HT1080 (cell line): ENCODE measurements at places on chromosomes 5 and 9.

DNA sequence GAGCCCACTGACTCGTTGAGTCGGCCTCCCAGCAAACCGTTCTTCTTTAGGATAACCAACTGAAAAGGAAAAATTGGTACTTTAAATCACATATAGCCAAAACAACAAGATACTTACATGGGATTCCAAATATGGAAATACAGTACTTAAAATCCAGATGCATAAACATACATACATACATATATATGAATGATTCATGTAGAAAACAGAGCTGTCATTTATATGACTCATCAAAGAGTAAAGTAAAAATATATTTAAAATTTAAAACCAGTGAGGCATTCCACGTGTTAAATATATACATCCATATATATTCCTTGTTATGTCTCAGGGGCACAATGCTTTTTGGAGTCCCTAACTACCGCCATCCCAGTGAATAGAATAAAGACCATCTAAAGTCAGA, 36.7 kb downstream of the DMGDH start:
- no peak for DNase-seq

DNA sequence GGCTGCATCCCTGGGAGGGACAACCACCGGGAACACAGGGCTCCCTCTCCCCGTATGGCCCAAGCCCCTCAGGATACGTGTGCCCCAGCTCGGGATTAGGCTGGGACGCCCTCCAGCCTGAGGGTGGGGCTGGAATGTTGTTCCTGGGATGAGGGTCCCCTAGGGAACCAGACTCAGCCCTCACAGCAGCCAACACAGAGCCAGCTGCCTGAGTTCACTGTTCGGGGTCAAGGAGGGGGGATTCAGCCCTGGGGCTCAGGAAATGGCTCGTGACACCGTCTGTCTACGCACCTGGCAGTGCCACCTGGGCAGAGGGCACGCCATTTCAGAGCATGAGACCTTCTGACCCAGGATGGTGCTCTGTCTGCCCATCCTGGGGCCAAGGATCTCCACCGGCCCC, 8.9 kb downstream of the RNF44 start:
- no peak for DNase-seq

GRCh38 chr5:155193483-155194107, 180.0 kb downstream of the KIF4B start:
- DNase-seq, result no peak

DNA sequence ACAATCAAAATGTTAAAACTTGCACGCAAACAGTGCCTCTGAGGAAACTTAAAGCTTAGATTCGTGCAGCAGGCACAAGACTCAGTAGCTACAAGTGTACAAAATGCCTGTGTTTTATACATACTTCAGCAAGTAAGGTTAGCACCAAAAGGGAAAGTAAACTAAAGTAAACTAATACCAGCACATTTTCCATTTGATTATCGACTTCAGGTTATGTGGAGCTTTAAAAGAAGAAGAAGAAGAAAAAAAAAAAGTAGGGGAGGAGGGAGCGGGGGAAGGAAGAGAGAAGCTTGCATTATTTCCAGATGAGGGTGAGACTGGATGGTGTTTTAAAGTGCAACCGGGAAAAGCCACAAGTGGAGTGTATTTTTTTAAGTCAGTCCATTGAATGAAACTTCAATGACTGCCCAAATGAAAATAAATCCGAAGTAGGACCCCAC, 596 bp upstream of the ADAMTS6 start:
- peak; percentile 43 for DNase-seq

GRCh38 chr5:139399501-139400121, 4.3 kb downstream of the SPATA24 start:
- DNase-seq, result no peak

DNA sequence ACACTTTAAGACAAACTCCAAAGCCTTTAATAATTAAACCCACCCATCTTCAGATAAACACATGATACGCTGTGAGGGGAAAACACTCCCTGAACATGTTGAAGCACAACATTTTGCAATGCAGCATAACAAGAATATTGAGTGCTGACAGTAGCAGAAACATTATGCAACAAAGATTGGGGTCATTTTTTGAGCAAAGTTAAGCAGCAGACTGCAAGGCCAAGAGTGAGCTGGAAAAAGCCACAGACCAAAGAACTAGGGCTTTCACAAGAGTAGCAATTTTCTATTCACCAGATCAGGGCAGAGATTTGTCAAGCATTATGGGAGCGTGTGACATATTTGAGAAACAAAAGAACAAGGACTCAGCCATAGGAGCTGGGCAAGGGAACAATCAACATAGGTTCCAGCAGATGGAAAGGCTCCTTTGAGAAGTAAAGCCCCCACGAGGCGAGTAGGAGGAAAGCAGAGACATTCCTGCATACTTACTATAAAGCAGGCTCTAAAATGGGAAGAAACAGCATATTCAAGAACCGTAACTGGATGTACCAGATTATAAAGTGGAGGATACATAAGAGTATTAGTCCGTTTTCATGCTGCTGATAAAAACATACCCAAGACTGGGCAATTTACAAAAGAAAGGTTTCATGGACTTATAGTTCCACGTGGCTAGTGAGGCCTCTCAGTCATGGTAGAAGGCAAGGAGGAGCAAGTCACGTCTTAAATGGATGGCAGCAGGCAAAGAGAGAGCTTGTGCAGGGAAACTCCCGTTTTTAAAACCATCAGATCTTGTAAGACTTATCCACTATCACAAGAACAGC, 4.8 kb upstream of the TTC23L start:
- DNase-seq, result no peak

- no peak for DNase-seq
Observed at GRCh38 chr5:34716986-34717385, 60.9 kb downstream of the RAI14 start.

- no peak for DNase-seq
Observed at GRCh38 chr9:4490705-4491625, 697 bp downstream of the SLC1A1 start.

GRCh38 chr5:179238628-179238970, 106.7 kb downstream of the ADAMTS2 start:
- DNase-seq, result no peak

- no peak for DNase-seq
Observed at GRCh38 chr9:100285601-100286000, 67.1 kb downstream of the TEX10 start.

GRCh38 chr5:99102073-99102697, 173.4 kb upstream of the CHD1 start:
- DNase-seq, result no peak

DNA sequence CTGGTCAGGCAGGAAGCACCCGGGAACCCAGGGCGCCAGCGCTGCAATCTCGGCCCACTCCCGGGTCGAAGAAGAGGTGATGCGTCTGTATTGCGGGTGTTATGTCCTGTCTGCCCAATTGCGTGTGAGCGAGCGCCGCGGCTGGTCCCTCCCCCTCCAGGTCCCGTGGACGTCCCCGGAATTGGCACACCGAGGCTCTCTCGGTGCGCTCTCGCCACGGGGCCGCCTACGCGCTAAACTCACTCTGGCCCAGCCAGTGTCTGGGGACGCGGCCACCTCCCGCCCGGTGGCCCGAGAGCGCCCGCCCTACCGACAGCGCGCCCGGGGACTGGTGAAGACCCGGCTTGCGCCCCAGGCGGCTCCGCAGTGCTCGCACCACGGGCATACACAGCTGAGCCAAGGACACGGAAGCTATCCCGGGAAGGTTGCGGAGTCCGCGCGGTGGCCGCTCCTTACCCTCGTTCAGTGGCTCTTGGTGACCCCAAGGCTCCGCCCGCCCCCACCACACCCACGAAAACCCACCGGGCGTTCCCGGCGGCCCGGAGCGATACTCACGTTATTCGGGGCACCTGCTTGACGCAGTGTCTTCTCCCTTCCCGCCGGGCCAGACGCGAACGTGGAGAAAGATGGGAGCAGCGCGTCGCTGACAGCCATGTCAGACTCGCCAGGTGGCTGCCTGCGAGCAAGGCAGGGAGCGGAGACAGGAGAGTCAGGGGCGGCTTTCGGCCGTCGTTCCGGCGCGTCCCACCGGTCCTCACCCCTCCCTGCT, 1.0 kb downstream of the KLF4 start:
- no peak for DNase-seq

- DNase-seq, result no peak
Observed at GRCh38 chr5:97355775-97356174, 172.7 kb upstream of the RIOK2 start.

GRCh38 chr9:106769331-106769730, 93.6 kb upstream of the ZNF462 start:
- DNase-seq, result no peak

DNA sequence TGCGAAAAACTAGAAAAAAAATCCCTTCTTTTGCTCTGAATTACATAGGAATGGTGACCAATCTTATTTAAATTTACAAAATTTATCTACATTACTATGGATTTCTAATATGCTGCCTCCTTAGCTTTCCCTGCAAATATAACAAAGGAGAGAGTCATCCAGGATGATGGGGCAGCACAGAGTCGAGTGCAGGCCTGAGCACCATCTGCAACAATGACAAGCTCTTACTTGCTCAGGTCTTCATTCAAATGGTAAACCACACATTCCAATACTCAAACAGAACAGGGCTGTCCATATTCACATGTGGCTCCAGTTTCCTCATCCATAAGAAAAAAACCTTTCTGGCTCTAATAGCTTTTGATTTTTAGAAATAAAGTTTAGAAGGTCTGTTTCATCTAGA, 33.5 kb upstream of the ZNF354B start:
- no peak for DNase-seq

DNA sequence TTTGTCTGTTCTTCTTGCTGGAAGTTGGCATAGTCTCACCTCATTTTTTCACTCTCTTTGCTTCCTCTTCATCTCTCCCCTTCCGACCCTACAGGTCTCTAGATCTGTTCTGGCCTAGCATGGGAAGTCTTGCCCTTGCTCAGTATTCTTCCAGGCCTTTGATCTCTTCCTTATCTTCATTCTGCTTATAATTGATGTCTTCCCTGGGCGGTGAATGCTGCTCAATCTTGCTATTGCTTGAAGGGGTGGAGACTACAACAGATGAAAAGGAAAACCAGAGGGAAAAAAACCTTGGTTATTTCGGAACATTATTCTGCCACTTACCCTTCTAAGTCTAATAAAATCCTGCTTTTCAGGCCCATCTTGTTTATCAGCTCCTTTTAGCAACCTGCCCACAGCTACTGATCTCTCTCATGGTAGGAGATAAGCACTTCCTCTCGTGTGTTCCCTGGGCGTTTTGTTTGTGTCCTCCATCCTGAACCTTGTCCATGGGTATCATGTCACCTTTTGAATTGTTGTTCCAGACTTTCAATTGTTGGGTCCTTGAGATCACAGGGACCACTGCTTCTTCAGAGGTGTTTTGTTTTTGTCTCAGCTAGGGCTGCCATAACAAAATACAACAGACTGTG, 375.6 kb downstream of the ADGRV1 start:
- DNase-seq, result no peak

- no peak for DNase-seq
Observed at GRCh38 chr5:113320273-113320780, 114.5 kb downstream of the TSSK1B start.

GRCh38 chr5:134554319-134555222, 29.1 kb downstream of the JADE2 start:
- DNase-seq, result no peak

DNA sequence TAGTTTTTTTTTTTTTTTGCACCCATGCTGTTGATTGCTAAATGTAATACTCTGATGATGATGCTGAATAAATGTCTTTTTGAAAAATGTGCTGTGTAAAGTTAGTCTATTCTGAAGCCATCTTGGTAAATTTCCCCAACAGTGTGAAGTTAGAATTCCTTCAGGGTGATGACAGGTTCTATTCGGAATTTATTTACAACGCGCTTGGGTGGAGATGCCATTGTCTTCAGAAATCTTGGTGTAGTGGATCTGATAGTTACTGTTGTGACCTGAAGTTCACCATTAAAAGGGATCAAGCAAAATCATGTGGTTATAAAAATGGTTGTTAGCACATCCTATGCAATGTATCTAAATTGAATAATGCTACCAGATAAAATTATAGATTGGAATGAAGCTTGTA, 36.3 kb upstream of the DMRT1 start:
- no peak for DNase-seq

DNA sequence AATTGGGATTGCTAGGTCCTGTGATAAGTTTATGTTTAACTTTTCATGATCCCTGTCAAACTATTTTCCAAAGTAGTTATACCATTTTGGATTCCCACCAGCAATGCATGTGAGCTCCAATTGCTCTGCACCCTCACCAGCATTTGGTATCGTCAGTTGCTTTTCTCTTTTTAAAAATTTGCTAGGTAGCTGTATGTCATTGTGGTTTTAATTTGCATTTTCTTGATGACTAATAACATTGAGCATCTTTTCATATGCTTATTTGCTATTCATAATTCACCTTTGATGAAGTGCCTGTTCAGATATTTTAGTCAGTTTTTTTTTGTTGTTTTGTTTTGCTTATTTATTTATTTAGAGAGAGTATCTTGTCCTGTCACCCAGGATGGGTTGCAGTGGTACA, 12.5 kb downstream of the TAF1L start:
- DNase-seq, result no peak

- no peak for DNase-seq
Observed at GRCh38 chr5:141434006-141434405, 3.7 kb downstream of the PCDHGA12 start.

GRCh38 chr5:143427122-143427735, 23.7 kb upstream of the NR3C1 start:
- no peak for DNase-seq

- no peak for DNase-seq
Observed at GRCh38 chr9:124130277-124131075, 118.9 kb downstream of the LHX2 start.

- no peak for DNase-seq
Observed at GRCh38 chr5:112793201-112793600, 55.5 kb downstream of the APC start.

DNA sequence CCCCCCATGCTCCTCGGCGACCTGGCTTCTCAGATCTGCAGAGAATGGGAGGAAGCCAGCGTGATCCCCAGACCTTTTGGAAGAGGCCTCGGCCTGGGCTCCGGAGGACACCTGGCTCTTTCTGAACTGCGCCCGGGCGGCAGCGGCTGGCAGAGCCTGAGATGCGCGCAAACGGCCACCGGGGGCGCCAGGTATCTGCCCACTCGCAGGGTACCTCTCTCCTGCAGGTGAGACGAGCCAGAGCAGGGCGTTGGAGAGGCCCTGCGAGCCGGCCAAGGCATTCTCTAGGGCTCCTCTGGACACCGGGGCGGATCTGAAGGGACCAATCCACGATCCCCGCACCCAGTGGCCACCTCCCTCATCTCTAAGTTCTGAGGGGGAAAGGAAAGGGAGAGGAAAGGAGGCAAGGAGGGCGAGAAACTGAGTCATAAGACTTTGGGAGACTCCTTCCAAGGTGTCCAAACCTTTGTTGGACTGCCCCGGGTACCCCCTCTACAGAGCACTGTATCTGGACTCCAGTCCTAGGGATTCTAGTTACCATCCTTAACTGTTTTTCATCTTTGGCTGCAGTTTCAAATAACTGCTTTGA, 55.0 kb upstream of the SLC46A2 start:
- no peak for DNase-seq

GRCh38 chr9:98539954-98540353, 168.8 kb downstream of the GABBR2 start:
- DNase-seq, result peak; percentile 66

DNA sequence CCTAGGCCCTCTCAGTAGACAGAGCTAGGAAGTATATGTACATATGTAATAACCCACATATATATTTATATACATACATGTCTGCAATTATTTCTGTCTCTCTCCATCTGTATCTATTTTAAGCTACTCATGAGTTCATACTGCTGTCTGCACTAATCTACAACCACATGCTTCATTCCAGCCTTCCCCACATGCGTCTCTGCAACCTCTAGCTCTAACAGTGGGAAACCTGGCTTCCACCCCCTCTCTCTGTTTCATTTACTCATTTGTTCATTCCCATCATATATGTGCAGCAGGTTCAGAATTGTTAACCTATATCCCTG, 23.3 kb downstream of the DCANP1 start:
- no peak for DNase-seq
